Stimulated activated CD8-positive, alpha-beta memory T cell treated with anti-CD3 and anti-CD28 coated beads, Interleukin-4, amount 100 ng/mL, for 4 hours (primary cell): ENCODE measurements at places on chromosomes 7 and 10.

DNA sequence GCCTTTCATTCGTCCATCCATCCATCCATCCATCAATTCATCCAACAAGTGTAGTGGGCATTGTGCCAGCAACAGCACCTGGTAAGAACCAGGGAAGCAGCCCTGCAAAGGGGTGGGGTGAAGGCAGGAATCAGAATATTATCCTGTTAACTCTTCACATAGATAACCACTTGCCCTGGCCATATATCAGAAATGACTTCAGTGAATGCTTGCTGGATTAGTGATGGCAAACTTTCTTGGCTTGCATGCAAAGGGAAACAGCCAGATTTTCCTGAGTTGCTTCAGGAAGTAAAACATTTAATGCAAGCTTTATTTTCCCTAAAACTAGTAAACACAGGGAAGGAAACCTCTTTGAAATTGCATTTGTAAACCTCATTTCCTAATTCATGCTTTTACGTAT is 743 bp downstream of the OR2A5 start:
- DNase-seq, result no peak

GRCh38 chr7:107813524-107813923 is 10.5 kb upstream of the SLC26A3 start:
- no peak for DNase-seq

GRCh38 chr10:133030781-133031180 is 56.9 kb upstream of the ADGRA1 start:
- no peak for DNase-seq

DNA sequence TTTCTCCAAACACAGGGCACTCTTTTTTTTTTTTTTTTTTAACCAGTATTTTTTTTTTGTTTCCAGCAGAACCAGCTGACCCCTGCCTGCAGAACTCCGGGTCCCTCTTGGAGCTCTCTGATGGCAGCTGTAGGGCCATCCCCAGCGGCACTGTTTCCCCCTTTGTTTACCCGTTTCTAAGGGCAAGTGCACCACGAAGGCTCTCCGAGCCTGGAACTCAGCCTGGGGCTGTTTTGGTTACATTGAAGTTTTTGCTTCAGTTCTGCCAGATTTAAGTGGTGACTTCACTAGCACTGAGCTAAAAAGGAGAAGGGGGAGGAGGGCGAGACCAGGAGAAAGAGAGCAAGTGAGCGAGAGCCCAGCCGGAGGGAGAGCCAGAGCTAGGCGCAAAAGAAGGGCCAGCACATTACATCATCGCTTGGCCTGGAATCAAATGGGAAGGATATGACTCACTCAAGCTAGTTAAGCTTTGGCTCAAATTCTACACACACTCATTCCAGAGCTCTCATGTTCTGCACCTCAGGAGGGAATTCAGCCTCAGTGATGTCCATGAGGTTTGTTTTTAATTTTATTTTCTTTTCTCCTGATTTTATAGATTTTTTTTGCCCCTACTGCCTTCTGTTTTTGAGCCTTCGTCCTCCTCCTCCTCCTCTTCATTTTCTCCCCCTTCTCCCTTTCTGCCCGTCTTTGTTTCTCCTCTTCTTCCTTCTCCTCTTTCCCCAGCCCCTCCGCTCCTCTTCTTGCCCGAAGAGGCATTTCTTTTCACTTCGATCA is 272.3 kb downstream of the TRIL start:
- DNase-seq, result no peak

DNA sequence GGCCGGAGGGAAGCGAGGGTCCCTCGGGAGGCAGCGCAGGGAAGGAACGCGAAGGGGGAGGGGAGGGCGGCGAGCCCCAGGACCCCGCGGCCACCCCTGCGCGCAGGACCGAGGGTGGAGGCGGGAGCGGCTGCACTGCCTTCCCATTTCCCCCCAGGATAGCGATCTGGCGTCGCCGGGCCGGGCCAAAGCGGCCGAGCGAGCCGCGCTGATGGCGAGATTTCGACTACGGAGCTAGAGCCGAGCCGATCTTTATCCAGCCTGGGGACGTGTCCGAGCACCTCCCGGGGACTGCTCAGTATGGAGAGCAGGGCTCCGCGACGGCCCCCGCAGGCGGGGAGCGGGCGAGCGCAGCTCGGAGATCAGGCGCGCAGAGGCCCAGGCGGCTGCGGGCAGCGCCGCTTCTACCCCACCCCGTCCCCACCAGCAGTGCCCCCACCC is 590 bp upstream of the CRTAC1 start:
- no peak for DNase-seq

- no peak for DNase-seq
Observed at GRCh38 chr10:4662576-4663161, 163.3 kb upstream of the AKR1E2 start.

DNA sequence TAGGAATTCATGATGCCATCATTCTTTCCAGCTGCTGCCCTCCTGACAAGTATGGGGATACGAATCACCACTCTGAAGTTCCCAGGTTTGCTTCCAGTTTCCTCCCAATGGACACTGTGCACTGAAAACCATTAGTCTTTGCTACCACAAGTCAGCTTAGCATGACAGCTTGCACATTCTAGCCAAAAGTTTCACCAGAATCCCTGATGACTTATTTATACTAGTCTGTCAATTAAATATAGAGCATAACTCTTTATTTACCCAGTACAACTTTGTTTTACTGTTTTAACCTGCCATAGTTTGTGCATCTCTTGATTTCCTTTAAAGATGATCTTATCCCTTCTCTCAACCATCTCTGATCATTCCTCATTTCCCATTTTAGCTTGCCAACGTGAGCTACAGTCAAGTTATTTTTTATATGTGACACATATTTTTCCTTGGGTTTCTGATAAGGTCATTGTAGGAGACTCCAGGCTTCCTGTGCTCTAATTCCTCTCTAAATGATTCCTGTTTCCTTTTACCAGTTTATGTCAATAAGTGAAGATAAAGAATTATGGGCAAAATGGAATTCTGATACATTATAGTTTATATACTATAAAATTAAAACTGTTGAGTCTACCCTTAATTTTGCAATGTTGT is 167.5 kb upstream of the MEOX2 start:
- DNase-seq, result no peak

DNA sequence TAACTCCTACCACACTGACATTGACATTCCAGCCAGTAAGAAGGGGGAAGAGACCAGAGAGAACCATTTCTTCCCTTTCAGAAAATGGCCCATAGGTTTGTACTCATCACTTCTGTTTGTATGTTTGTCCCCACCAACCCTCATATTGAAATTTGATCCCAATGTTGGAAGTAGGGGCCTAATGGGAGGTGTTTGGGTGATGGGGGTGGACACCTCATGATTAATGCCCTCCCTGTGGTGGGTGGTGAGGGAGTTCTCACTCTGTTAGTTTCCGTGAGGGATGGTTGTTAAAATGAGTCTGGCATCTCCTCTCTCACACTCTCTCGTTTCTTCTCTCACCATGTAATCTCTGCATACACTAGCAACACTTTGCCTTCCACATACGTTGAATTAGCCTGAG is 21.4 kb downstream of the CADPS2 start:
- DNase-seq, result no peak

GRCh38 chr7:98659756-98660155 is 42.7 kb downstream of the NPTX2 start:
- DNase-seq, result no peak

DNA sequence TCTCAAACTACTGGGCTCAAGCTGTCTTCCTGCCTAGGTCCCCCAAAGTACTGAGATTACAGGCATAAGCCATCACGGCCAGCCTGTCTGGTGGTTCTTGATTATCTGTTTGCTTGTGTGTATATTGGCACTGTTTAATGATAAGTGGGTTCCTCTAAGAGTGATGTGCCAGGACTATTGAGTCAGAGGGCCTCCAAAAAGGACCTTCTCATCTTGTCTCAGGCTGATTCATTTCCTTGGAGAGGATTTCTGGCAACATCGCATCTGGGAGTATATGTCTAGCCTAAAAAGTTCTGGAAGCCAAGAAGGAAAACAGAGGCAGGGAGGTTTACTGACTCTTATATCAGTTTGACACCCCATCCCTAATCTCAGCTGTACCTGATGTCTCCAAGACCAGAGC is 27.1 kb upstream of the AKAP9 start:
- DNase-seq, result no peak

- no peak for DNase-seq
Observed at GRCh38 chr7:30604901-30605300, 10.2 kb downstream of the GARS1 start.

GRCh38 chr7:90708841-90709317 is 112.8 kb downstream of the CDK14 start:
- DNase-seq, result no peak

DNA sequence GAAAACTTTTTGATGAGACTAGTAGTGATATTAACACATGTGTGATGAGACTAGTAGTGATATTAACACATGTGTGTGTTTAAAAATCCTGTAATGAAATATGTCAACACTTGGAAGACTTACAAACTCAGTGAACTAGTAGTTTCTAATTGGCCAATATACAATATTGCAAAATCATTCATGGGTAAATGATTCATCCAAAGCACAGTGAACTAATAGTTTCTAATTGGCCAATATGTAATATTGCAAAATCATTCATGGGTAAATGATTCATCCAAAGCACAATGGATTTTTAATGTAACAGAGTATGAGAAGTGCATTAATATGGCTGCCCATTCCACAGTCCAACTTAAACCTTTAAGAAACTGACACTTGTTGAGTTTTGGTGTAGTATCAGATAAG is 77.8 kb downstream of the ATAD1 start:
- no peak for DNase-seq

DNA sequence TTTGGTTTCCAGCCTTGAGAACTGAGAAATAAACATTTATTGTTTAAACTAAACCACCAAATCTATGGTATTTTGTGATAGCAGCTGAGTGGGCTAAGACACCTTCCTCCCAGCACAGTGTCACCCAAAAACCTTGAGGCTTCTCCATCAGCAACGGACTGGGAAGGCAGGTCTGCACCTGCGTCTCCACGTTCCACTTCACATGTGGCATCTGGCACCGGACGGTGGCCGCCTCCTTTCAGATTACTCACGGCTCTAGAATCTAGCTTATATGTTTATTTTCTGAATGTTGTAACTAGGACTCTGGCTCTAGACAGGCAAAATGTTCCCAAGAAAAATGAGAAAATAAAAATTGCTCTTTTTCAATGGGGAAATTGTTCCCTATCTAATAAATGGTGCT is 201.0 kb downstream of the ADARB2 start:
- DNase-seq, result no peak

GRCh38 chr7:7820939-7821338 is 102.5 kb upstream of the RPA3 start:
- no peak for DNase-seq

DNA sequence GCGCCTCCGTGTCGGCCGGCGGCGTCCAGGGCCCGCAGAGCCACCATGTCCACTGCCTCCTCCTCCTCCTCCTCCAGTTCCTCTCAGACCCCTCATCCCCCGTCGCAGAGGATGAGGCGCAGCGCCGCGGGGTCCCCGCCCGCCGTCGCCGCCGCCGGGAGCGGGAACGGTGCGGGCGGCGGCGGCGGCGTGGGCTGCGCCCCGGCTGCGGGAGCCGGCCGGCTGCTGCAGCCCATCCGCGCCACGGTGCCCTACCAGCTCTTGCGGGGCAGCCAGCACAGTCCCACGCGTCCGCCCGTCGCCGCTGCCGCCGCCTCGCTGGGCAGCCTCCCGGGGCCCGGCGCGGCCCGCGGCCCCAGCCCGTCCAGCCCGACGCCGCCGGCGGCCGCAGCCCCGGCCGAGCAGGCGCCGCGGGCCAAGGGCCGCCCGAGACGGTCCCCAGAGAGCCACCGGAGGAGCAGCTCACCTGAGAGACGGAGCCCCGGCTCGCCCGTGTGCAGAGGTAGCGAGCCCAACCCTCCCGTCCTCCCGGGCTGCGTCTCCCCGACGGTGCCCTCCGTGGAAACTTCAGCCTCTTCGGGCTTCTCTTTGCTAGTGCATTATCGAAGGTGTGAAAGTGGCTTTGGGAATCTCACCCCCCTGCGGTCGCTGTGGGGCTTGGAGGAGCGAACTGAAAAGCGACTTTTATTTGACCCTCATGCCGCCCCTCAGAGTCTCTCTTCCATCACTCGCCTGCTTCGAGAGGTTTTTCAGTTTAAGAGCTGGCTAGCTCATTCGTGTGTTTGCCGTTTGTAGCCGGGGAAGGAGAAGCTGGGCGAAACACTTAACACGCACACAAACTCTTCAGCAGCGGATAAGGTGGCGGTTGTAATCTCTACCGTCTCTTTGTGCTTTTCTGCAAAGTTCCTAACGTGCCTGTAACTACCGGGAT is 975 bp downstream of the GLCCI1 start:
- no peak for DNase-seq

DNA sequence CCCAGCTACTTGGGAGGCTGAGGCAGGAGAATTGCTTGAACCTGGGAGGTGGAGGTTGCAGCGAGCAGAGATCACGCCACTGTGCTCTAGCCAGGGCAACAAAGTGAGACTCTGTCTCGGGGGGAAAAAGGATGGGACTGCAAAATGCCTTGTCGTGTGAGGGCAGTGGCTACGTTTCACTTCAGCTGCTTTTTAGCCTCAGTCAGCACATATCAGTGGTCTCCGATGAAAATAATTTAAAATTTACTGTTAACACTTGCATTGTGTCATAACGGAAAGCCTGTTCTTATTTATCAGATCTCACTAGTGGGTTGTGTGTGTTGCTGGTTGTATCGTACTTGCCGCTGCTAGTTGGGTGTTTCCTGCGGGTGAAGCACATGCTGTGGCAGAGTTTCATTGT is 61.9 kb downstream of the RBM33 start:
- DNase-seq, result no peak

DNA sequence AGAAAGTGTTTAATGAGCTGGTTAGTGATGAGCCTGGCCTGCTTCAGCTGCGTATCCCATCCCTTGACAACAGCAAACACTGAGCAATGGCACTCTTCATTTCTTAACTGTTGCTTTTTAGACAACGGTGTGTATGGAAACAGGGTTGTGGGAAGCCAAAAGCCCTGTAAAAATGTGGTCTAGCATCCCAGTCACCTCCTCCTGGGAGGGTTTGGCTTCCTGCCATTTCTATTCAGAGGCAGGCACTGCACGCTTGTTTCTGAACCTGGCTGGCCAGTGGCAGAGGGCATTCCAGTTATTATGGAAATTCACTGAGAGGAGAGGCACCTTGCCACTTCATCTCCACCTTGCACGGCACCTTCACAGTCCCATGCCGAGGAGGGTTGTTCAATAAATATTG is 123.0 kb upstream of the ADARB2 start:
- no peak for DNase-seq

GRCh38 chr7:4134631-4135030 is 547.5 kb upstream of the FOXK1 start:
- DNase-seq, result no peak

DNA sequence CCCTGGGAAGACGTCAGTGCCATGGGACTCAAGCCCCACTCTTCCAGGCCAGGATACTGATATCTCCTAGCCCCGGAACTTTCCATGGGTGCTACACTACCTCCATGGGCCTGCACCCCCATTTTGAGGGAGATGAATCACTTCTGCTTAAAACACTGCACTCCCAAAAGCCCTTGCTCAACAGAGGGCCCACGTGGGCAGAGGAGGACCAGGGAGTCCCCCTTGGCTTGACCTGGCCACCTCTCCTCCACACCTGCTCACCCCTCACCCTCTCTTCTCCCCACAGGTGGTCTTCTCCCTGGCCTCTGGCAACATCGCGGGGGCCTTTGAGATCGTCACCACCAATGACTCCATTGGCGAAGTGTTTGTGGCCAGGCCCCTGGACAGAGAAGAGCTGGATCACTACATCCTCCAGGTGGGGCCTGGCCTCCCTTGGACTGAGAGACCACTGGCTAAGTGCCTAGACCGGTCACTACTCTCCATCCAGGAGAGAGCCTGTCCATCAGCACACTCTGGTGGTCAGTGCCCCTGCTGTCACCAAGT is 19.9 kb upstream of the C10orf105 start:
- no peak for DNase-seq
